ENCODE measurements at places on chromosomes 1 and 21. TPM values are rescaled to one million over a fixed set of nuclear protein-coding genes. Genes with fewer than 3 reads are reported as not detected.

DNA sequence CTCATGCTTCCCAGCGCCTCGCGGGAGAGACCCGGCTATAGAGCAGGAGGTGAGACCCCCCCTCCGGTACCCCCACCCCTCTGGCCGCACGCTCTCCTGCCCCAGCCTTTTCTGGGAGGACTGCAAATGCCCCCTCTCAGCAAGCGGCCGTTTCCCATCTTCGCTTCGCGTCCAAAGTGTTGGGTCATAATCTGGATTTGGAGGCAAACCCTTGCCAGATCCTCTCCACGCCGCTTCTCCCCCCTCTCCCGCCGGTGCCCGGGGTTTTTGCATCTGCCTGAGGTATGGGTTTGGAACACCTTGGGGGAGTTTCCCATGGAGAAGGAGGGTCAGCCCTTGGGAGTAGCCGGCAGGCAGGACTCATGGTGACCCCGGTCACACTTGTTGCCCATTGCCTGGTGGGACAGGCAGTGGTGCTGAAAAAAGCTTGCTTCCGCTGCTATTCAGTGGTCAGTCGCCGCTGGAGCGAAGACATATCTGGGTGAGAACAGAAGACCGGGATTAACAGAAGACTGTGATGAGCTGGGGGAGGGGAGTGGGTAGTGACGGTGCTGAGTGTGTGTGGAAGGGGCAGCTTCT lies 935 bp downstream of the KCNK2 start:
- no peak for DNase-seq

GRCh38 chr1:52055066-52055865 lies at the start of gene TXNDC12:
Gene TXNDC12, minus strand, starts transcription at chr1:52055191. Its CDS starts 95 bp downstream, at chr1:52055096.
- peak; percentile 89 for DNase-seq

DNA sequence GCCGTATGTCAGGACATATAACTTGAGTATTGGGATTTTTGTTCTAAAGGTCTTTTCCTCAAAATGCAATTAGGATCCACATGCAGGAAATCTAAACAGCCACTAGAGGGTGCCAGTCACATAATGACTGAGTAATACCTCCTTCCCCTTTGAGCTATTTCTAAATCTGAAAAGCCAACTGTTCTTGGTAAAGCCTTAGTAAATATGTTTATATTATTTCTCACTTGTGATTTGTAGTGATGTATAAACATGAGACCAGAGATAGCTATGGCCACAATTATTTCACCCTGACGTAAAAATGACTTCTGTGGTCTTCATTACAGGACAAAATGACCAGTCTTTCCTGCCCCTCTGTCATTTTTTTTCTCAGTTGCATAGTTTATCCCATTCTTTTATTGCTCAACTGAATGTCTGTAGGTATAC lies 41.0 kb upstream of the DR1 start:
- no peak for DNase-seq

- no peak for DNase-seq
Observed at GRCh38 chr1:27885621-27886352, 13.4 kb downstream of the THEMIS2 start.

DNA sequence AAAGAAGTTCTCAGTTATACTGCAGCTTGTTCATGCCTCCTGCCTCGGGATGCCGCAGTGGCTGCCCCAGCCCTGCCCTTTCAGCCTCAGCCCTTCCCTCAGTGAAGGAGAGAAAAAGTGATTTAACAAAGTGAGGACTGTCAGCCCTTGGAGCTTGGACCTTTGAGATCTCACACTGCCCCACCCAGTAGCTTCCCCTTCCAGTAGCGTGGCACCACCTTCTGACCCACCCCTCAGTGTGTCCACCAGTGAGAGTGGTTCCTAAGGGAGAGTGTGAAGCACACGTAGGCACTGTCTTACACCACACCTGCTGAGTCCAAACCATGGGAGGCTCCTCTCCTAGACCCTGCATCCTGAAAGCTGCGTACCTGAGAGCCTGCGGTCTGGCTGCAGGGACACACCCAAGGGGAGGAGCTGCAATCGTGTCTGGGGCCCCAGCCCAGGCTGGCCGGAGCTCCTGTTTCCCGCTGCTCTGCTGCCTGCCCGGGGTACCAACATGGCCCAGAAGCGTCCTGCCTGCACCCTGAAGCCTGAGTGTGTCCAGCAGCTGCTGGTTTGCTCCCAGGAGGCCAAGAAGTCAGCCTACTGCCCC lies at the start of gene CDA:
Gene CDA, plus strand, starts transcription at position 464 of the 592 bp plus-strand sequence. Its CDS starts 33 bp downstream, at position 497.
- peak; percentile 56 for DNase-seq

GRCh38 chr1:235100194-235100772 lies 28.4 kb downstream of the TOMM20 start:
- DNase-seq: no peak

DNA sequence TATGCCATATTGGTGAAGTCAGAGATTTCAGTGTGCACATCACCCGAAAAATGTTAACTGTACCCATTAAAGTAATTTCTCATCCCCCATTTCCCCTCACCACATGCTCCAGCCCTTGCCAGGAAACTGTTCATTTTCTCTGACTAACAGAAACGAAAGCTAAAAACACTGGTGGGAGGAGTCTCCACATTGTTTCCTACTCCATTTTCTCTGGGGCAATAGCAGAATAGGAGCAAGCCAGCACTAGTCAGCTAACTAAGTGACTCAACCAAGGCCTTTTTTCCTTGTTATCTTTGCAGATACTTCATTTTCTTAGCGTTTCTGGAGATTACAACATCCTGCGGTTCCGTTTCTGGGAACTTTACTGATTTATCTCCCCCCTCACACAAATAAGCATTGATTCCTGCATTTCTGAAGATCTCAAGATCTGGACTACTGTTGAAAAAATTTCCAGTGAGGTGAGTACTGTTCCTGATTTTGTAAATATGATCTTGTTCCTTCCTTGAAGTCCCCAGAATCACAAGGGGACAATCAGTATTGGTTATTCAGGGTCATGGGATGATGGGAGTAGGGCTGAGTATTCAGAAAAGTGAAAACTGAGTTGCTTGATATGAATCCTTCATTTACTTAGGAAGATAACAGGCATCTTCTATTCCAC lies at the start of gene IFI16:
Gene IFI16, plus strand, starts transcription at position 204 of the 658 bp plus-strand sequence. CDS start 4,774 bp downstream, outside the sequence.
- DNase-seq: peak; percentile 57

- DNase-seq: no peak
Observed at GRCh38 chr1:22457345-22457744, 5.7 kb downstream of the ZBTB40 start.

DNA sequence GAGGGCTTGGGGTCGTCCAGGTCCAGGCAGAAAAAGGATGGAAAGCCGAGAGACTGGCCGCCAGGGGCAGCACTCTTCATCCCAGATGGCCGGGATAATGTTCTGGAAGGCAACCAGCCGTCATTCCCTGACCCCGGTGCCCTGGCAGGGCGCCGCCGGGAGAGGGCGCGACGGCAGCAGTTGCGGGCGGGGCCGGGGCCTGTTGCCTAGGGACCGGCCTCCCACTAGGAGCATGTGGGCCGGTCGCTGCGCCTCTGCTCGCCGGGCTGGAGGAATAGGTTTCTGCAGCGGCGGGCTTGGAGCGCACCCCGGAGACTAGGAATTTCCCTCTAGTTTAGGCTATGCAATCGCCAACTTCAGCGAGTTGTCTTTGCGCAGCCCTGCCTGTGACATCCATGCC lies 11.0 kb downstream of the DMRTB1 start:
- peak; percentile 94 for DNase-seq

GRCh38 chr1:198187973-198188588 lies 31.3 kb downstream of the NEK7 start:
- no peak for DNase-seq

- no peak for DNase-seq
Observed at GRCh38 chr1:245873068-245873467, 634.0 kb downstream of the SMYD3 start.

The PLA2G2D gene
- 0.13 TPM for total RNA-seq

The ZNF692 gene
- 25.7 TPM for total RNA-seq

The PUM1 gene
- total RNA-seq: 97.3 TPM

The DMRTA2 gene
- not detected for total RNA-seq

The RGS1 gene
- 81.1 TPM for total RNA-seq

The CFAP107 gene
- 3.4 TPM for total RNA-seq

The PKLR gene
- total RNA-seq: 0.14 TPM

The SLAMF1 gene
- 1.9 TPM for total RNA-seq
